ENCODE measurements at places on chromosomes 6 and 20.

DNA sequence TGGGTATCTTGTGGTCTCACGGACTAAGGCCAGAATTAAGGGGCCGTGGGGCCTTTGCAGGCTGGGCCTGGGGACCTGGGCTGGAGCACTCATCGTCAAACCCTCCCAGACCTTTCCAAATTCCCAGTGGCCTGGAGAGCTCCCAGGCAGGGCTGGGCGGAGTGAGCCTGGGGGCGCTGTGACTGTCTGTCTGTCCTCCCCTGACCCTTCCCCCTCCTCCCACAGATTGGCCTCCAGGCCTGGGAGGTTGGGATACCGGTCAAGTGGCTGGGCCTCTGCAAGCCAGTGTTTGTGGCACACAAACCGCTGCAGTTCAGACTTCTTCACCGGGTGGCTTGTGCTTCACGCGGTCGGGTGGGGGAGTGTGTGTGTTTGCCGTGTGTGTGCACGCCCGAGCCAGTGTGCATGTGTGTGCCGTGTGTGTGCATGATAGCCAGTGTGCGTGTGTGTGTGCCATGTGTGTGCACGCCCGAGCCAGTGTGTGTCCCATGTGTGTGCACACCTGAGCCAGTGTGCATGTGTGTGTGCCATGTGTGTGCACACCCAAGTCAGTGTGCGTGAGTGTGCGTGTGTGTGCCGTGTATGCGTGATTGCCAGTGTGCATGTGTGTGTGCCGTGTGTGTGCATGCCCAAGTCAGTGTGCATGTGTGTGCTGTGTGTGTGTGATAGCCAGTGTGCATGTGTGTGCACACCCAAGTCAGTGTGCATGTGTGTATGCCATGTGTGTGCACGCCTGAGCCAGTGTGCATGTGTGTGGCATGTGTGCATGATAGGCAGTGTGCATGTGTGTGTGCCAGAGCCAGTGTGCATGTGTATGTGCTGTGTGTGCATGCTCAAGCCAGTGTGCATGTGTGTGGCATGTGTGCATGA is 6.3 kb downstream of the RBBP8NL start:
- no peak for DNase-seq

- no peak for DNase-seq
These were observed 44.1 kb downstream of the SLC23A2 start for GRCh38 chr20:4957187-4957586.

- peak; percentile 83 for DNase-seq
These were observed 12.8 kb upstream of the MANBAL start for GRCh38 chr20:37276494-37277252.

- DNase-seq, result no peak
These were observed 6.5 kb upstream of the FAM83D start for GRCh38 chr20:38919683-38920082.

- peak; percentile 9 for DNase-seq
These were observed 296.6 kb downstream of the PHACTR1 start for GRCh38 chr6:13012977-13013680.

- no peak for DNase-seq
These were observed 85.3 kb upstream of the SCP2D1 start for GRCh38 chr20:18728165-18728869.

- DNase-seq, result peak; percentile 88
These were observed 29.2 kb upstream of the EXOC2 start for GRCh38 chr6:722077-722524.

GRCh38 chr6:43489277-43490072 is 12.1 kb downstream of the TJAP1 start:
- no peak for DNase-seq

- no peak for DNase-seq
These were observed 289.2 kb downstream of the CD83 start for GRCh38 chr6:14406614-14407331.

DNA sequence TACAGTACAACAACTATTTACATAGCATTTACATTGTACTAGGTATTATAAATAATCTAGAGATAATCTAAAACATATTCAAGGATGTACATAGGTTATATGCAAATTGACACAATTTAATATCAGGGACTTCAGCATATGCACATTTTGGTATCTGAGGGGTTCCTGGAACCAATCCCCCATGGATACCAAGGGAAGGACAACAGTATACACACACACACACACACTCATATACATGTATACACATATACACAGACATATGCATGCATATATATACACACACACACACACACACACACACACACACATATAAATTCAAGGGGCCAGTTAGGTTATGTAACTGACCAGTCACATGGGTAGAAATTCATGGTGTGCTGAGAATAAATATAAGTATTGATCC is 24.9 kb downstream of the ADGRF5 start:
- DNase-seq, result no peak

GRCh38 chr6:154842833-154843232 is 109.6 kb downstream of the SCAF8 start:
- DNase-seq, result no peak

- DNase-seq, result peak; percentile 88
These were observed 980 bp downstream of the MBOAT1 start for GRCh38 chr6:20211037-20211940.
